Lung microvascular endothelial cell (primary cell): ENCODE measurements at places on chromosomes 12 and 14.

DNA sequence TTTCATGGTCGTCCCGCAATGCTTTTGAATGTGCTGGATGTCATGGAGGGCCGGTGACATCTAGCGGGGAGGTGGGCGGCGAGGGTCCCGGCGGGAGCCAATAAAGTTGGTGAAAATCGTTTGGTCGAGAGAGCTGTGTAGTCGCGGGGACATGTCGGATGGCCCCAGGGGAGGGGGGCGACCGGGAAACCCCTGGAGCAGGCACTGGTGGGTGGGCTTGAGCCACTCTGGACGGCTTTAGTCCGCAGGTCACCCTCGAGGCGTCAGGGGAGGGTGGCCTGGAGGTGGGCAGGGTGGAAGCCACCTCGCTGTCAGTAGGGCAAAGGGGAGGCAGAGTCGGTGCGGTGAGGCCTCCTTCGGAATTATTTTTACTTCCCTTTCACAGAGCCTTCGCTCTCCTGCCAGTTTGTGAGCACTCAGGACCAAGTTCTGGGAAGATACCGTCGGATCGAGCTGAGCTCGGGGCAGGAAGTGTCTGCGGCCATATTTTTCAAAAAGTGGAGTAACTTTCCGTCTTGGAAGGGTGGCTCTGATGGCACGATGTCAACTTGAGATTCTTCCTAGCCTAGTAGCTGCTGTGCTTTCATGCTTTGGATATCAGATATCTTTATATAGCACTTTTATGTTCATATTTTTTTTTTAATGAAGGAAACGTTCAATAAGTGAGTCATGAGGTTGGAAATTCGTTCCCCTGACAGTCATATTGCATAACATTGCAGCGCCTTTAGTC is 28.2 kb downstream of the WBP11 start:
- peak; percentile 68 for DNase-seq

GRCh38 chr14:54493293-54493692 is 4.5 kb upstream of the GMFB start:
- DNase-seq, result no peak

DNA sequence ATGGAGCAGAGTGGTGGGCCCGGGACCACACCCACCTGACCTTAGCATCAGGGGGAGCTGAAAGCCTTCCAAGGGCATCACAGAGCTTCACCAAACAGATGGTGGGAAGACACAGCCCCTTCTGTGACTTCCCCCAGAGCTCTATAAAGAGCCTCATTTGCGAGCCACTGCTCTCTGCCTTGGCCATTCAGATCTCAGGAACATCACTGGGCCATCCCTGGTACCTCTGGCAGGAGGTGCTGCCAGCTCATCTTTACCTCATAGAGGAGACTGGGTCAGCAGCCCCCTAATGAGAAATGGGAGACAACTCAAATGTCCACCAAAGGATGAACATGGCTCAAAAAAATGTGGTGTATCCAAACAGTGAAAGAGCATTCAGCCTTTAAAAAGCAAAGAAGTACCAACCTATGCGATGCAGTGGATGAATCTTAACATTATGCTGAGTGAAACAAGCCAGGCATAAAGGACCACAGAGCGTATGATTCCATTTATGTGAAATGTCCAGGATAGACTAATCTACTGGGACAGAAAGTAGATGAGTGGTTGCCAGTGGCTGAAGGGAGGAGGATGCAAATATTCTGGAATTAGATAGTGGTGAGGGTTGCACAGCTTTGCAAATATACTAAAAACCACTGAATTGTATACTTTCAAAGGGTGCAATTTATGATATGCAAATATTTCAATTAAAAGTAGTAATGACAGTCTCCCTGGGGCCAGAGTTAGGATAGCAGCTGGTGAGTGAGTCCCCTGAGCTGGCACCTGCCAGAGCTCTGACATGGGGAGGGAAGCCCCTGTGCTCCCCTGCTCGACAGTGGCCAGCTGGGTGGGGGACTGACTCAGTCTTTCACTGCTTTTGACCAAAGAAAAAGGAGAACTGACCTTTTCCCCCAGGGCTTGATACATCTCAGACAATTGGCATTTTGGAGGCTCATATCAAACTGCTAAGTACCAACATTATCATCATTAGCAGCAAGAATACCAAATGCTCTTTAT is 116.6 kb downstream of the GCH1 start:
- no peak for DNase-seq

DNA sequence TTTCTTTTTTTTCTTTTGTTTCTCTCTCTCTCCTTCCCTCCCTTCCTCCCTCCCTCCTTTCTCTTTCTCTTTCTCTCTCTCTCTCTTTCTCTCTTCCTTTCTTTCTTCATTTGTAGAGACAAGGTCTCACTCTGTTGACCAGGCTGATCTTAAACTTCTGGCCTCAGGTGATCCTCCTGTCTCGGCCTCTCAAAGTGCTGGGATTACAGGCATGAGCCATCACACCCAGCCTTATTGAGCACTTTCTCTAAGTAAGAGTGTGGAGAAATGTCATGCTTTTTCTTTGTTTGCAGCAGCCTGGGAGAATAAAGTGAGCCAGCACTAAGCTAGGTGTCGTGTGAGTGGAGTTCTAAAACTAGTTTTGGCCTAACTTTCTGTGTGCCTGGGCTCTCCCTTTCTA is 74.0 kb downstream of the TTC7B start:
- no peak for DNase-seq

DNA sequence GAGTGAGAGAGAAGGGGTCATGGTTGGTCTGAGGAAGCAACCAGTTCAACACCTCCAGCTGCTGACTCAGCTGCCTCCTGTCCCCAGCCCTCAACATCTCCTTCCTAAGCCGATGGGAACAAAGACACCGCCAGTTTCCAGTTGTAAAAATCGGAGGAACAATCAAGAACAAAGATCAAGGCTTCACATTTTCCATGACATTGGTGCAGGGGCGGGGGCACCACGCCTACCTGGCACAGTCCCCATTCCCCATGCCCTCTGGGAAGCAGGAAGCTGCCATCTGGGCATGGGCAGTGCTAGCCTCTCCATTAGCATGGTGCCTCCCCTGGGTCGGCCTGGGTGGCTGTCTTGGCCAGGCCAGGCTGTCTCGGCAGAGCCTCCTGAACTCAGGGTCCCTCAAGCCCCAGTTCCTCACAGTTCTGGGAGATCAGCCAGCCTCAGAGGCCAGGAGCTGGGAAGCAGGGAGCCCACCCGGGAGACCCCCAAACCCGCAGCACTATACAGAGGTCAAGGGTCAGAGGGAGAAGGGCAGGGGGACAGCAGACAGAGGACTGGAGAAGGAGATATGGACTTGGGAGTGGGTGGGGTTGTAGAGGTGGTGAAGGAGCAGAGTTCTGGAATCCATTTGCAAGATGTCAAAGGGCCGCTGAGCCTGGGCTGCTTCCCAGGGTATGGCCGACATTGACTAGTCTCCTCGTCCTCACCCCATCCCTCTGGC is 19.6 kb upstream of the TMEM106C start:
- DNase-seq, result no peak

- peak; percentile 12 for DNase-seq
These were observed 136.5 kb upstream of the MYL2 start for GRCh38 chr12:111056618-111057521.

GRCh38 chr12:103441437-103442181 is 54.2 kb downstream of the C12orf42 start:
- no peak for DNase-seq

GRCh38 chr12:40911676-40912075 is 219.4 kb downstream of the CNTN1 start:
- no peak for DNase-seq

- no peak for DNase-seq
These were observed 48.7 kb downstream of the LRIG3 start for GRCh38 chr12:58871556-58871955.

- peak; percentile 99 for DNase-seq
These were observed at the start of gene MDM1 for GRCh38 chr12:68331869-68332727. TSS of gene MDM1 (minus strand) at chr12:68332362. CDS start at chr12:68332245, 117 bp downstream.
